ENCODE measurements at places on chromosomes 2 and 18.
A peak's percentile ranks its signal among the peaks of the same experiment; 100 is the strongest.

GRCh38 chr2:23940718-23941620, 706 bp downstream of the UBXN2A start:
- DNase-seq, result peak; percentile 39

- no peak for DNase-seq
Observed at GRCh38 chr2:105756435-105756834, 11.7 kb downstream of the NCK2 start.

GRCh38 chr2:149410701-149411484, 80.5 kb downstream of the LYPD6 start:
- no peak for DNase-seq

DNA sequence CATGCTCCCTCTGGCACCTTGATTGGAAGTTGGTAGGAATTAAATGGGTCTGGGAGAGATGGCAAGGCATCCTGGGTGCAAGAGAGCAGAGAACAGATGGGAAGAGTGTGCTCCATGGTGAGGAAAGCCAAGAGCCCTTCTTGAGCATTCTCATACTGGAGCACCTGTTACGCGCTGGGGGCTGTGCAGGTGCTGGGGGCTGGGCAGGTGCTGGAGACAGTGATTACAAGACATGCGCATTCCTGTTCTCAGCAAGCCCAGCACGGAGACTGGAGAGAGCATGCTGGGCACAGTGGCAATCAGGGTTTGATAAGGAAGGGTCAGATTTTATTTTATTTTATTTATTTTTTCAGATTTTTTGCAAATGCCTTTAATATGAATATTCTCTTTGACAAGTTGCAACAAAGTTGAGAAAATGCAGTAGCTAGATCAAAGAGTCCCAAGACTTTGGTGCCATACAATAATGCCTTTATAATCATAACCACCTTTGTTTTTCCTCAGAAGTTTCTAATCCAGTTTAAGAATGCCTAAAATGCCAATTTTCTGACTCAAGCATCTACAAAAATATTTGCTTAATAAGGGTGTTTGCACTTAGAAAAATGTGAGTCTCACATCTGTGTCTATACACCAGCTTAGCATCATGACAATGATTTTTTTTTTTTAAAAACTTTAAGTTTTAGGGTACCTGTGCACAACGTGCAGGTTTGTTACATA, 193.3 kb downstream of the RNF152 start:
- no peak for DNase-seq

DNA sequence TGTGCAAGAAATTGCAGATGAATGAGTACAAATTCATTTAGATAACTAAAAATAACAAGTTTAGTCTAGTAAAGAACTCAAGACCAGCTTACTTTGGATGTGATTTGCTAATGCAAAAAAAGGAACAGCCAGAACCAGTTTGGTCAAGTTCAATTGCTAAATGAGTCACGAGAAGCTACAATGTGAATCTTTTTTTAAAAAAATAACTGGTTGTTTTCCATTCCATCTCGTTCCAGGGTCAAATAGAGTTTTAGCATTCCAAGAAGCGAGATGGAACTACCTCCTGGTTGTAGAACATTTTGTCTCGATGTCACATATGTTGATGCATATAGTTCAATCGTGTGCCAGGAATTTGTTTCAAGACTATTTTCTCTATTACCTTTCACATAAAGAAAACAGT, 65.0 kb upstream of the IKZF2 start:
- no peak for DNase-seq

DNA sequence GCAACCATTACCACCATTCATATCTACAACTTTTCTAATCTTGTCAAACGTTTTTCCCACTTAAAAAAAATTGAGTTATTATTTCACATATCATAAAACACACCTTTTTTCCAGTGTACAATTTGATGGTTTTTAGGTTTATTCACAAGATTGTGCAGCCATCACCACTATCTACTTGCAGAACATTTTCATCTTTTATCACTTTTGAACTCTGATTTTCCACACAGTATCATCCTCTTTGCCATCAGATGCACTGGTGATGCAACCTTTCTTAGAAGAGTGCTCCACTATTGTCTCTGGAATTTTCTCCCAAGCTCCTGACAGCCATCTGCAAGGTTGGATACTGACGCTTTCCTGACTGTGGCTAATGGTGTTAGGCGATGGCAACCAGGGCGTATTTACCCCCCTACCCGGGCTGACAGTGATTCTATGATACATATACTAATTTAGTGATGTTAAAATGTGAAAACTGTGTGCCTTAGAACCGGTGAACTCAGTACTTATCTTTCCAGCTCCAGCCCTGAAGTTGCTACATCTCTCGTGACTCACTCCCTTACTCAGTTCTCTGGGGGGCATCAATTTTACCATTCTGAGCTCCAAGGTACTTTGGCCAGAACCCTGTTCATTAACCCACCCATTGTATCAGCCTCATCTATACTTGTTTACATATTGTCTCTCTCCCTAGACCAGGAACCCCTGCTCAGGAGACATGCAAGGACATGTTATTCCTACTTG, 105.4 kb upstream of the SPRED2 start:
- DNase-seq, result no peak

DNA sequence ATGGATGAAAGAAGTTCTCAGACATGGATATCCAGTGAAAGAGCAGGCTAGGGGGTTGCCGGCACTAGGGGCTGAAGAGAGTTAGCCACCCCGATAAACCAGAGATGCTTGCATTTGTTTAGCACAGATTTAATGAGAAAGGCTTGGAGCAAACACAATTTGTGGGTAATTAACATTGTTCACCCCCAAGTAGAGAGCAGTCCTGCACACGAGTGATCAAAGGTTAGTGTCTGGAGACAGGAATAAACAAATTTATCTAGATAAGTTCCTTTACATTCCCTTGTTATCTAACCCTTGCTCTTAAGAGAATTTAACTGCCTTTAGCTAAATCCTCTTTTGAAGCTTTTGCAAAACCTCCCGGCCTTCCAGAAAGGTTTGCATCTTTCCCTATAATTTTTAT, 23.9 kb downstream of the HTR2B start:
- no peak for DNase-seq

- DNase-seq, result no peak
Observed at GRCh38 chr2:214050731-214051130, 360.1 kb upstream of the VWC2L start.

DNA sequence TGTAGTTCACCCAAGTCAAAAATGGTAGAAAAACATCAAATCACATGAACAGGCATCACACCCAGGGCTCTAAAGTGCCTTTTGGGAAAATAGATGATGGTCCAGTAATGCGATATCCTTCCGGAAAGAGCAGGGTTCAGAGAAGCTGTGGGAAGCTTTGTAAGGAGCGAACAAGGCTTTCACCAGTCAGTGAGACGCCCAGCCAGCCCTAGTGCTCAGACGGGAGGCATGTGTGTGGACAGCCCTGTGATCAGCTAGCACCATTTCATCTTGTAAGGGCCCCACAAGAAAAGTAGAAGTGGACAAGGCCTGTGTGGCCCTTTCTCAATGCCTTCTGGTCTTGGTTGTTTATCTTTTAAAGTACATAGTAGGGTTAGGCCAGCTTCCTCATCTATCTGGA, 76.1 kb downstream of the SMIM21 start:
- DNase-seq, result no peak

GRCh38 chr2:172200495-172201085, 97.9 kb upstream of the DLX2 start:
- DNase-seq, result peak; percentile 6

GRCh38 chr2:177338177-177338721, 54.3 kb upstream of the AGPS start:
- DNase-seq, result no peak

DNA sequence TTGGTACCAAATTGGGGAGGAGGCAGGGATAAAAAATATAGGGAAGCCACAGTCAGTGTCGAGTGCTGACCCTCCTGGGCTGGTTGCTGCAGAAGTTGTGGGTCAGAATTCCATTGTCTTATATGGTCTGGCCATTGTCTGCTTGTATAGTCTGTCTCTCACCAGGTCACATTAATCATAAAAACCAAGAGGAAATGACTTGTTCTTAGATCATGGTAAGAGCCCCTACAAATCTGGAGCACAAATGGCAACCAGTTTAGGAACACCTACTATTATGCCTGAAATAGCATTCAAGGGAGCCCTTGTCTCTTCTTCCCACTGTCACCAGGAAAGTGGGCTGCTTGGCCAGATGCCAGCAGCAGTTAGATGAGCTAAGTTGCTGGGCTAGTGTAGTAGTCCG, 119.7 kb upstream of the RMP24 start:
- DNase-seq, result no peak

DNA sequence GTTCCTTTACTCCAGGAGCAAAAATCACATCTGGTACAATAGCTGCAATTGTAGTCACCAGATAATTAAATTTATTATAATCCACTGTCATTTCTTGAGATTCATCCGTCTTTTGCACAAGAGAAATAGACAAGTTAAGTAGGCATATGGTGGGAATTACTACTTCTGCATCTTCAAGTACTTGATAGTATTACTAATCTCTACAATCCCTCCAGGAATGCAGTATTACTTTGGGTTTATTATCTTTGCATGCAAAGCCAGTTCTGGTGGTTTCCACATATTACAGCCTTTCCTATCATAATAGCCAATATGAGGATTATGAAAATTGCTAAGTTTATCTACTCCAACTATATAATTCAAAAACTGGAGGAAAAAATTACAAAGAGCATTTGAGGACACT, 254.1 kb downstream of the IKZF2 start:
- no peak for DNase-seq

Data from CD4-positive, alpha-beta T cell treated with Interleukin-21 for 1 hour (primary cell).